Astrocyte of the spinal cord (primary cell): ENCODE measurements at places on chromosomes 12 and 14.

DNA sequence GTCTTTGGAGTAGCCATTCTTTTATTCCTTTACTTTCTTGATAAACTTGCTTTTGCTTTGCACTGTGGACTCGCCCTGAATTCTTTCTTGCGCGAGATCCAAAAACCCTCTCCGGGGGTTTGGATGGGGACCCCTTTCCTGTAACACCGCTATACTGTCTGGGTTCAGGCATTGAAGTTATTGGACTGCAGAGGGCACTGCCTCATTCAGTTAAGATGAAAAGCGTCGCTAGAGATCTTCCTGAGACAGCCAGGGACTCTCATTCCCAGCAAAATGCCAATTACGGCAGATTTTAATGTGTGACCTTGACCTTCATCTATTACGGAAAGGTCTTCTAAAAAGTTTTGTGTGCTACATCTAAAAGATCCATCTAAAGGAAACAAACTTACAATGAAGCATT is 17.3 kb upstream of the RIMKLB start:
- no peak for DNase-seq

DNA sequence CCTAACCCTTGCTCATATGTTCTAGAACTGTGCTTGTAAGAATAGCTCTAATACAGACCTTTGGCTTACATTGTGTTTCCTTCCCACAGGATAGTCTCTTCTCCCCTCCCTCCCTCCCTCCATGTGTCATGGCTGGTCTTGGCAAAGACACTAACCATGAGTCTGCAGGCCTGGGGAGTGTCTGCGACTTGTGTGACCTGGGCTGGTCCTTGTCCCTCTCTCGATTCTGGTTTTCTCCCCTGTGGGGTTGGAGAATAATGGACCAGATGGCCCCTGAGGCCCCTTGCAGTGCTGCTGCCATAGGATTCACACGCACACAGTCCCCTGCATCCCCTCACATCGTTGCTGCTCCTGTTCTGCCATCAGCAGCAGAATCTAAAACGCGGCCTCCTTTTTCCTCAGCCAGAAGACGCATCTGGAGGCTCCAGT is 30.3 kb downstream of the DEGS2 start:
- peak; percentile 24 for DNase-seq

- DNase-seq: no peak
Observed at GRCh38 chr12:920676-921075, 28.8 kb downstream of the RAD52 start.

DNA sequence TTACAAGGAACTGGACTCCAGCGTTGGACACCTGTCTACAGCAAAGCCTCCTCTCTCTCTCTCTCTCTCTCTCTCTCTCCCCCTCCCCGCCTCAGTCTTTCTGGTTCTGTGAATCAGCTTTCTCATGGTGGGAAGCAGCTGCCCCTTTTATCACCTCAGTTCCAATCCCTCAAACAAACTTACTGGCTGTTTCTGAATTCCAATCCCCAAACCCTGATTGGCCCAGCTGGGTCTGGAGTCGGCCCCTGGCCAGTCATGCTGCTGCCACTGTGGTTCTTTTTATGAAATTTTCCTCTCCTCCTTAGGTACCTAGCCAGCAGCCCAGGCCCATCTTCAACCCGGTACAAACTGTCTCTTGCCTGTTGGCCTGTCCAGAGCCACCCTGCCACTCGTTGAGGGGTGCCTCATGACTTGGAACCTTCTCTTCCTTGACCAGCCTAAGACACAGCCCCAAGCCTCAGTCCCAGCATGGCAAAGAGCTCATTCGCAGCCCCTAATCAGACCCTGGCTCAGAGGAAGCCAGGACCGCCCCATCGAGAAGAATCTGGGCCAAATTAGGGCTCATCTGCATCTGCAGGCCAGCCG is 9.4 kb upstream of the MORN3 start:
- no peak for DNase-seq

- no peak for DNase-seq
Observed at GRCh38 chr12:9319044-9319841, 111.0 kb upstream of the PZP start.

DNA sequence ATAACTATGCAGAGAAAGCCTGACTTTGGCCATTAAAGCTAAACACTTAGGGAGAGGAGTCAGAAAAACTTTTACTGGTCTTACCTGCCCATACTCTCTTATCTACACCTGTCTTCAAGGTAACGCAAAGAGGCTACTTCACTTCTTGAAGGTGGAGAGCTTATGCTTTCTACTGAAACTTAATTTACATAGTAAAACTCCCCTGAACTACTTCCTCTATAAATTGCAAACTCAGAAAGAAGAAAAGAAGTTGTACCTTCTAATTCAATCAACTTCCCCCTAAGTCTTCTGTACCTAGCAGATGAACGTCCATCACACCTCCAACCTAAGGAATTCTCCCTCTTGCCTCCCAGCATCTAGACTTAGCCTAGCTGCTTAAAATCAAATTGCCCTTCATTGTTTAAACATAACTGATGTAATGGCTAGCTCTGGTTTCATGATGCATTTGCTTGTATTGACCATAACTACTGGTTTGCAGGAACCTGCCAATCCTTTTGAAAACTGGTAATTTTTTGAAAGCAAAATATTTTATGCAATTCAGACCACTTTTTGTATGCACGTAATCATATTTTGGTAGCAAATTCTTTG is 87.7 kb downstream of the STON2 start:
- DNase-seq: no peak

- DNase-seq: no peak
Observed at GRCh38 chr12:265096-265495, 2.5 kb upstream of the SLC6A13 start.
